ENCODE measurements at places on chromosomes 5 and 9. TPM values are rescaled to one million over a fixed set of nuclear protein-coding genes. Genes with fewer than 3 reads are reported as not detected.

DNA sequence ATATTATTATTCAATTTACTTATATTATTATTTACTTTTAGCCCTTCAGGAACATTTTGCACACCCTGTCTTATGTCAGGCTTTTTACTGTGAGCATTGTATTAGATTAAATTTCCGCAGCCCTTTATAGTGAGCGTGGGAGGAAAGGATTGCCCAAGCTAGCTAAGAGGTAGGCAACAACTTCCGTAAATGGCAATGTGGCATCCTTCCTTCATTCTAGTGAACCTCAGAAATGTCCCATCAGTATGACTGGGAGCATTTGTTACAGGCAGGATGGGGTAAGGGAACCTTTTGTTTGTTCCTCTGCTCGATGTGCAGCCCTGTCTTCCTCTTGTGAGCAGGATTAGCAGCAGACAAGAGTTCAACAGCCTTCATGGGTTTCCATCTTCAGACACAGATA lies 6.2 kb upstream of the CD180 start:
- ATAC-seq, result no peak

DNA sequence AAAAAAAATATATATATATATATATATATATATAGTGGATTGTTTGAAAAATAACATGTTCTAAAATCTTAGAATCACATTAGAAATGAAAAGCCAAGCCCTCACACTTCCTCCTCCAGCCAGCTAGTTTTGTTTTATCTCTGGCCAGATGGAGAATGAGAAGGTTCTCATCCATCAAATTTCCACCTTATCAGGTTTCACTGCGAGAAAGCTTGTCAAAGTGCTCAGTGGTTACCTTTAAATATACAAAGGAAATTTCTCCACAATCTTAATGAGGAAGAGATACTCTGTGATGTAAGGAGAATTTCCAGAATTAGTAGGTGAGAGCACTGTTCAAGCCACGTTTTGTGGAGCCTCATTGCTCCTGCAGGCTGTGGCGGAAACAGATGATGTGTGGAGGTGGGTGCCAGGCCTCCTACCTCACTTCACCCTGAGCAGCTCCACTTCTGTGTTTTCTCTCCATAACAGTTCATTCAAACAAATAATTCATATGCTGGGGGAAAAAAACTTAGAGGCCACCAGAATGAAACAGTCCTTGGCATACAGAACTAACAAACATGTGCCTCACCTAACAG lies 71.9 kb downstream of the CDK5RAP2 start:
- ATAC-seq, result no peak

GRCh38 chr5:72857396-72857795 lies 40.9 kb downstream of the TNPO1 start:
- no peak for ATAC-seq

- no peak for ATAC-seq
Observed at GRCh38 chr5:111367115-111367514, 142.9 kb downstream of the CAMK4 start.

- ATAC-seq, result no peak
Observed at GRCh38 chr5:179319123-179319522, 26.1 kb downstream of the ADAMTS2 start.

DNA sequence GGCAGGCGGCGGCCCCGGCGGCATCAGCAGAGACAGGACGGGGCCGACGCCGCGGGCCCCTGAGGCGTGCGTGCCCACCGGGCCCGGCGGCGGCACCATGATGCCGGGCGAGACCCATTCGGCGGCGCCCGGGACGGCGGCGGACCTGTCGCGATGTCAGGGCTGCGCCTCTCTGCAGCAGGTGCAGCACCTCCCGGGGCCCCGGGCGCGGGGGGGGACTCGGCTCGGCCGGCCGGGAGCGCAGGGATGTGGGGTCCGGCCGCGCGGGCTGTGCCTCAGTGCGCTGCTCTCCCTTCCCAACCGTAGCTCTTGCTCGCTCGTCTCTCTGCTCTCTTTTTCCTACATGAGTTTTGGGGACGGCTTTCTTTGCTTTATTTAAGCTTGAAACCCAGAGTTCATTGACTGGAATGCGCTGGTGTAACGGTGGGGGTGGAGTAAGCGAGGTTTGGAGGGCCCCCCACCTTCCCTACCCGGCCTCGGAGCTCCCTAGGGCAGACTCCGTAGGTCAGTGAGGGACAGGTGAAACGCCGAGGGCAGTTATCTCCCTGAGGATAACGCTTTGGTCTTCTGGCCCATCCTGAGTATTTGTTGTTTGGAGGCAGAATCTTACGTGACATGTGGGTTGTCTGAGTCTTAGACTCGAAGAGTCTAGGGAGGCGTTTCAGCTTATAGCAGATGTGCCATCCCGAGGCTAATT lies 490 bp downstream of the ICE1 start:
- ATAC-seq, result no peak

DNA sequence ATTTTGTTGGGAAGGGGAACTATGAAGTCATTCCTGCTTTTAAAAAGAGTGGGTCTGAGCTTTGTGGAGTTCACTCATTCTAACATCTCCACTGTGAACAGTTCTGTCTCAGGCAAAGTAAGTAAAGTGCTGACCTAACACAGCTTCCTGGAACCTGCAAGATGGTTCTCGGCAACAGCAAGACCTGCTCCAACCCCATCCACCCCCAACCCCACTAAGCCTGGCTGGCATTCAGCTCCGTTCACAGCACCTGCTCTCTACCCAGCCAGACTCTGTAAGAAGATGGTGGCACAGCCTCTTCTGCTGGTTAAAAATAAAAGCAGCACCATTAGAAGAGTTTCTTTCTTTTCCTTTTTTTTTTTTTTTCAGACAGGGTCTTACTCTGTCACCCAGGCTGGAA lies 42.0 kb downstream of the EPB41L4B start:
- ATAC-seq, result no peak

GRCh38 chr5:72871366-72872024 lies 55.0 kb downstream of the TNPO1 start:
- ATAC-seq, result no peak

GRCh38 chr5:111932199-111932598 lies 175.2 kb upstream of the NREP start:
- no peak for ATAC-seq

DNA sequence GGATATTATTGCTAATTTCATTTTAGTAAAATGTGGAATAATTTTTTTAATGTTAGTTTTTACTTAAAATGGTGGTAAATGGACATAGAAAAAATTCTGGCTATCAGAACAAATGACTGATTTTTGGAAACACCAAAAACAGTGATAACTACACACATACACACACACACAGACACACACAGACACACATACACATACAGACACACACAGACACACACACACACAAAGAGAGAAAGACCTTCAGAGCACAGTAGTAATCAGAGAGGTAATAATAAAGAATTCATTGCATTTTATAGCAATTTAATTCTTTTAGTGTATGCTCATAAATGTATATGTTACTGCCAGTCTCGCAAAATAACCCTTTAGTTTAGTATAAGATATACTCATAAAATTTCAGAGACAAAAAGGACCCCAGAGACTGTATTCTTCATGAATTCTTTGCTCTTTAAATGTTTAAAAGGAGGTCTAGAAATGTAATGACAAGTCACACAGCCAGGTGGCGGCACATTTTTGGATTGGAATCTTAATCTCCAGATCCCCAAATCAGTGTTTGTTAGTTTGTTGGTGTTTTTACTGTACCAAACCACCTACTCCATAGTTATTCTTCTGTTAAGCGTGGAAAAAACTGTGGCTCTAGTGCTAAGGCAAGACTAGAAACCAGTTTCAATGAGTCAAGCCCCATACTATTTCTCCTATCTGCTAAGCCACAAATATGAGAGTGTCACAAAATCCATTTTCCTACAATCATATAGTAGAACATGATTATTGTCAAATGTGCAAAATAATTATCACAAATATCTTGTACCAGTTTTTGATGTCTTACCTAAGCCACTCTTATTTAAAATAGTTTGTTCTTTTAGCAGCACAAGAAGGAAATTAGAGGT lies 109.9 kb downstream of the EDIL3 start:
- peak; percentile 19 for ATAC-seq

The PRDM9 gene
- total RNA-seq, result not detected

The IL5 gene
- 0.52 TPM for total RNA-seq

The SLCO6A1 gene
- total RNA-seq, result 0.88 TPM

The AGPAT2 gene
- total RNA-seq, result 2.1 TPM

The EMB gene
- total RNA-seq, result 9.4 TPM

The PKD2L2 gene
- 1.9 TPM for total RNA-seq
